ENCODE measurements at places on chromosomes 7 and 10. TPM values are rescaled to one million over a fixed set of nuclear protein-coding genes. Genes with fewer than 3 reads are reported as not detected.

Gene TTYH3
- total RNA-seq = 20.5 TPM

Gene TDRD1
- total RNA-seq = not detected

DNA sequence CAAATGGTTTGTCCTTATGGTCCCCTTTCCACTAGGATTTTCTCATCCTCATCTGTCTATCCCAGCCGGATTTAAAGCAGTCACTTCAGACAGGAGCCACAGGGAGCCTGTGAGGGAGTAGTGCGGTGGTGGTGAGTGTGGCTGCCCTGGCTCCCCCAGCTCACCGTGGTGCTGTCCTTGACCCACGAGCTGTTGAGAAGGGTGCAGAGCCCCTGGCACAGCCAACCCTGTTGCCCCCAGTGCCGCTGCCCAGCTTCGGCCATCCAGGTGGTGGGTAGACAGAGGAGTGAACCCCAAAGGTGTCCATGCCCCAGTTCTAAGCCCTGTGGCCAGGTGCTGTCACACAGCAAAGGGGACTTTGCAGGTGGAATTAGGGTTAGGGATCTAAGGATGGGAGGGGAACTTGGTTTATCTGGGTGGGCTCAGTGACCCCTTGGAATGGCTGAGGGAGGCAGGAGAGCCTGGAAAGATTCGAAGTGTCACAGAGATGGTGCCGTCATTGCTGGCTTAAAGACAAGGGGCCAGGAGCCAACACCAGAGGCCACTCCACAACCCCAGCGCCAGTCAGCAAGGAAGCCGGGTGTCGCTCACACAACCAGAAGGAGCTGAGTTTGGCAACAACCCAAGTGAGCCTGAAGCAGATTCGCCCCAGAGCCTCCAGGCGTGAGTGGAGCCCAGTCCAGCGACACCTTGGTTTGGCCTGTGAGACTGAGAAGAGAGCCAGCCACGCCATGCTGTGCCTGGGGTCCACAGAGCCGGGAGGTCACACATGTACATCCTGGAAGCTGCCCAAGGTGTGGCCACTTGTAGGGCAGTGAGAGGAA is 142.4 kb downstream of the ADCY1 start:
- DNase-seq = no peak

Gene FGFR2
- total RNA-seq = 0.60 TPM

DNA sequence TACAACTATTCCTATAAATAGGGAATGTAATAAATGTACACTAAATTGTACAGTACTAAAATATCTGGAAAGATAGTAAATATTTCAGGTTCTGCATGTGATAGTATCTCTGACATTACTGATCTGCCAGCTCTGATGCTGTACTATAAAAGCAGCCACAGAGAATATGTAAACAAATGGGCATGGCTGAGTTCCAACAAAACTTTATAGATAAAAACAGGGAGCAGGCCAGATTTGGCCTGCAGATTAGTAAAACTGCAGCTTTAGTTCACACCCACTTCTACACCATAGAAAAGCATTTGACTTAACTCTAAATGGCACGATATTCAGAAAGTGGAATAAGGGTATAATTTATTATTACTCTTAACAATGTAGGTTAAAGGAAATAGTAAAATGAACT is 18.8 kb upstream of the TLL2 start:
- DNase-seq = peak; percentile 4

DNA sequence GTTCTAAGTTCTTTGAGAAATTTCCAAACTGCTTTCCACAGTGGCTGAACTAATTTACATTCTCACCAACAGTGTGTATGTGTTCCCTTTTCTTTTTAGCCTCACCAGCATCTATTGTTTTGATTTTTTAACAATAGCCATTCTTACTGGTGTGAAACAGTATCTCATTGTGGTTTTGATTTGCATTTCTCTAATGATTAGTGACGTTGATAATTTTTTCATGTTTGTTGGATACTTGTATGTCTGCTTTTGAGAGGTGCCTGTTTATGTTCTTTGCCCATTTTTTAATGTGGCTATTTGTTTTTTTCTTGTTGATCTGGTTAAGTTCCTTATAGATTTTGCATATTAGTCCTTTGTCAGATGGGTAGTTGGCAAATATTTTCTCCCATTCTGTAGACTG is 191.4 kb downstream of the AGMO start:
- DNase-seq = no peak

Gene ANKRD61
- total RNA-seq = 0.20 TPM

Gene CALCR
- total RNA-seq = not detected

Gene MRC1
- total RNA-seq = not detected

Gene ANK3
- 1.7 TPM for total RNA-seq

DNA sequence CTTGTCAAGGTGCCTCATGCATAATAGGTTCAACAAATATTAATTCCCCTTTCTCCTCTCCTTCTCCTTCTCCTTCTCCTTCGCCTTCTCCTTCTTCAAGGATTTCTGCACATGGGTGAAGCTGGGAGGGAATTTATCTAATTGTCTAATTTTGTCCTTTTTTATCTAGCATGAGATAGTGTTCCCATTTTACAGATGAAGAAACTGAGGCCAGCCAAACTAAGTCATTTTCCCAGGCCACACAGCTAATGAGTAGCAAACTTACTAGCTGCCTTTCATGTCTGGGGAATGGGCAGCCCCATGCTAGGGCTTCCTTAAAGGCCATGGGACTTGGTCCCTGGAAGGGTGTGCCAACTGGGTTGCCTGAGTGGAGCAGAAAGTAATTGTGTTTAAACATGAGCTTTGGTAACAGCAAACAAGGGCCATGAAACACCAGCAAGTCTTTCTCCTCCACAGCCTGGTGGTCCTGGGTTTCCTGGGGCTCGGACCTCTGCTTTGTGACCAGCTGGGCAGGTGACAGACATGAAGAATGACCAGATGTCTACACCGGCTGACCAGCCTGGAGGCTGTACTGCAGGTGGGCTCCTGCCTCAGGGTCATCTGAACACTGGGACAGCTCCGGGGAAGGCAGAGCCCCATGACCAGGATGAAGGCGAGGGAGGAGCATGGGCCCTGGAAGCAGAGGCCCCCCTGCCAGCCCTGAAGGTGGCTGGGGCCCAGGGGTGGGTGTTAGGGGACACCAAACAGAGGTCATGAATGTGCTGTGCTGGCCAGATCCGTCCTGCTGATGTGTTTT is 138.0 kb downstream of the PTPN20 start:
- no peak for DNase-seq

Gene GJD4
- total RNA-seq = not detected

- DNase-seq = no peak
Measured at GRCh38 chr10:91800182-91800581, 2.0 kb downstream of the TNKS2 start.

- no peak for DNase-seq
Measured at GRCh38 chr7:107599262-107599661, 19.2 kb downstream of the BCAP29 start.

DNA sequence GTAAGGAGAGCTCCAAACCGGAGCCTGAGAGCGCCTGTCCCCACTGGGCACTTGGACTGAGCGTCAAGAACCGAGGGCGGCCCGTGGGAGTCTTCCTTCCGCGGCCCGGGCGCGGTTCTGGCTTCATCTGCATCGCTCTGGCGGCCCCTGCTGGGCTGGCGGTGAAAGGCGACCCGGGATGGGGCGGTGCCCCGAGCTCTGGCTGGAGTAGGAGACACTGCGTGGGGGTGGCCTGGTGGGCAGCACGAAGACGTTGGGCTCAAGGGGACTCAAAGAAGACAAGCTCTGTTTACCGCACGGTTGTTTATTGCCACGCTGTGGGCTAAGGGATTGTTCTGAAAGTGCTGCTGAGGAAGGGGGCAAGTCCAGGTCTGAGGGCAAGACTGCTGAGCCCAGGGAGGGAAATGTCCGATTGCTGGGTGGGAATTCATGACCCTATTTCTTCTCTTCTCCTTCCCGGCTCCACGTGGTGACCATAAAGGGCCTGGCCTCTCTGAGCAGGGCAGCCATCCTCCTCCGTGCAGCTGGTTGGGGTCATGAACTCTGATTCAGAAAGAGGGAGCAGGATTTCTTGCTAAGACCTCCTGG is 29.8 kb downstream of the PLAU start:
- DNase-seq = peak; percentile 70

DNA sequence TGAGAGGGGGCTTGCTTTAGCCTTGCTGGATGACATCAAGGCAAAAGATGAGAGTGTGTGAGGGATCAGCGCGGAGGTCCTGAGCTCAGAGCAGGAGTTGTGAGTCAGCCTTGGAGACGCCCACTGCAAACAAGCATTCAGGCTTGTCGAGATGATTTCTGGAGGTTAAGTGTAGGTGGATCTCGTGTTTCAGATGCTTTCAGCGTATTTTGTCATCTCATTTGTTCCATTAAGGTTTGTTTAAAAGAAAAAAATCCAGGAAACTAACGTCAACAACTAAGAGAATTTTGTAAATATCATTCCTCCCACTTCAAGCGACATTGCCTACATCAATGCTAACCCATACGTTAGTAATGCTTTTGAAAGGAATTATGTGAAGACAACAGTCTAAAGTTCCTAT is 715.4 kb upstream of the NRP1 start:
- peak; percentile 69 for DNase-seq

Gene TEX36
- total RNA-seq = not detected

- no peak for DNase-seq
Measured at GRCh38 chr10:48948470-48949037, 8.9 kb upstream of the LRRC18 start.

Gene PHKG1
- total RNA-seq = 0.39 TPM

GRCh38 chr10:21092683-21093524 is 195.8 kb upstream of the NEBL start:
- DNase-seq = peak; percentile 12

Gene CADPS2
- total RNA-seq = 1.5 TPM

GRCh38 chr10:91520661-91521060 is 110.5 kb downstream of the HECTD2 start:
- no peak for DNase-seq

Gene ENTPD1
- 0.20 TPM for total RNA-seq

Gene OGDHL
- total RNA-seq = not detected

DNA sequence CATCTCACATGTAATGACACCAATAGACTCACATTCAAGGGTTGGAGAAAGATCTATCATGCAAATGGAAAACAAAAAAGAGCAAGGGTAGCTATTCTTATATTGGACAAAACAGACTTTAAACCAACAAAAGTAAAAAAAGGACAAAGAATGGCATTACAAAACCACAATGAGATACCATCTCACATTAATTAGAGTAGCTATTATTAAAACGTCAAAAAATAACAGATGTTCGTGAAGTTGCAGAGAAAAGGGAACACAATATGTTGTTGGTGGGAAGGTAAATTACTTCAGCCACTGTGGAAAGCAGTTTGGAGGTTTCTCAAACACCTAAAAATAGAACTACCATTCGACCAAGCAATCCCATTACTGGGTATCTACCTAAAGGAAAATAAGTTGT is 197.0 kb downstream of the SNX13 start:
- DNase-seq = no peak

- DNase-seq = peak; percentile 31
Measured at GRCh38 chr10:52729271-52730104, 43.1 kb downstream of the MBL2 start.

- no peak for DNase-seq
Measured at GRCh38 chr10:10699427-10699826, 318.2 kb upstream of the CELF2 start.

DNA sequence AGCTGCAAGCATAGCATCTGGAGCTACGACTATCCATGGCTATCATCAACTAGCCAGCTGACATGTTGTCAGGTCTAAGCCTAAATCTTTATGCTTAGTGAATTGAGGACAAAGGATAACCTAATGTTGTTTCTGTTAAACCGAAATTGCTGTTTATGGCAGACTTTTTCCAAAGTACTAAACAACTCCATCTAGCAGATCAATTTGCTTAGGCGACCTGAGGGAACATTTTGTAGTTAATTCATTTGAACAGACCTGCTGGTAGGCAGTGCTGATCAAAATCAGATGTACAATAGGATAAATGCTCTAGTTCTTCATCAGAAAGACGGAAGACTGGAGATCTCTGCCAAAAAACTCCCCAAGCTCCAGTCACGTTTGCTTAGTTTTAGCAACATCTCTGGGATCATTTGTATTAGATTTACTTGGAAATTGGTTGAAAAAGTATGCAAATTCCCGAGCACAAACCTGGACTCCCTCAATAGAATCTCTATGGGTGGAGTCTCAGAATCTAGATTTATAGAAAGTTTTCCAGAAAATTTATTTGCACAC is 301.6 kb upstream of the NRP1 start:
- DNase-seq = no peak

Gene ZNF273
- 9.6 TPM for total RNA-seq

DNA sequence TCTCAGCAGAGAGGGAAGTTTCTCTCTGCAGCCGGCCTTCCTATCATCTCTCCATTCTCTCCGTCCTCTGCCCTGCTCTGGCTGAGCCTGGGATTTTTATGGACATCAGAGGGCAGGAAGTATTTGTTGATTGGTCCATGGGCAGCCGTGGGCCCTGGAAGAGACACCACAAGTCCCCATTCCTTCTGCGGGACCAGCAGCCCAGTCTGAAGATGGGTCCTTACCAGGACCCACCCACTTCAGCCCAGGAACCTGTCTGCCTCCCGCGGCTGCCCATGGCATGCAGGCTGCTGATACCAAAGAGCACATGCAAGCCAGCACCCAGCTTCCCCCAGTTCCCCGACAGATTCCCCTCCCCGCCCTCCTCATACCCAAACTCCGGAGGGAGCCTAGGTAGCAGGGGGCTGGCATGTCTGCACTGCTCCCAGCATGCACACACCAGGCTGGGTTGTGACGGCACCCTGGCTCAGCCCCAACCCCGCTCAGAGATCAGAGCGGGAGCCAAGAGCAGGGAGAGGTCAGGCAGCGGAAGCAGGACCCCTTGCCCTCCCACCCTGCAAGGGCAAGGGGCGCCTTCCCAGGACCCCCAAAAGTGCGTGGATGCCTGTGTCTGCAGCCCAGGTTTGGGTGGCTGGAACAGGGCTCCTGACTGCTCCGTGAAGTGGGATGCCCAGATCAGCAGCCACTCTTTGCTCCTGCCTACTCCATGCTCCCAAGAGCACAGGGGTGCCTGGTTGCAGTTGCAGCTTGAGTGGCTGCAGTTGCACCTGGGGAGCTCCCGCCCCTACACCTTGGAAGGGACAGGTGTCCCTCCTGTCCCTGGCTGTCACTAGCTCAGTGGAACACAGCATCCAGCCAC is 538.6 kb upstream of the POT1 start:
- no peak for DNase-seq

- no peak for DNase-seq
Measured at GRCh38 chr10:88361494-88361893, 221.6 kb downstream of the RNLS start.

Gene ELFN1
- total RNA-seq = 0.48 TPM

DNA sequence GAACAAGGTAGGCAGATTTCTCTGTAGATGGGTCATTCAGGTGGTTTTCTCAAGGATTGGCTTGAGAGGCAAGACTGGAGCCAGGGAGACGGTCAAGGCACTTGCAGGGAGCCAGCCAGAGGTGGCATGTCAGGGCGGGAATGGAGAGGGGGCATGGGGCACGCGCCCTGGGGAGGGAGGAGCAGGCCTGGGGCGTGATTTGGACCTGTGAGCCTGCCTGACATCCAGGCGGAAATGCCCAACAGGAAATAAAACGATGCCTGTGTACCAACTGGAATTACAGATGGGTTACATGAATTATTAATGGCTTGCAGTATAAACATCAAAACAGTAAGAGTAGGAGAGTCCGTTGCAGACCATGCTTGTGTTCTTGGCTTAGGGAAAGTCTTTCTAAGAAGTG is 8.6 kb upstream of the SUN1 start:
- no peak for DNase-seq

Data from RPMI7951 (cell line).